ENCODE measurements at places on chromosomes 7 and 10. TPM values are rescaled to one million over a fixed set of nuclear protein-coding genes. Genes with fewer than 3 reads are reported as not detected.

DNA sequence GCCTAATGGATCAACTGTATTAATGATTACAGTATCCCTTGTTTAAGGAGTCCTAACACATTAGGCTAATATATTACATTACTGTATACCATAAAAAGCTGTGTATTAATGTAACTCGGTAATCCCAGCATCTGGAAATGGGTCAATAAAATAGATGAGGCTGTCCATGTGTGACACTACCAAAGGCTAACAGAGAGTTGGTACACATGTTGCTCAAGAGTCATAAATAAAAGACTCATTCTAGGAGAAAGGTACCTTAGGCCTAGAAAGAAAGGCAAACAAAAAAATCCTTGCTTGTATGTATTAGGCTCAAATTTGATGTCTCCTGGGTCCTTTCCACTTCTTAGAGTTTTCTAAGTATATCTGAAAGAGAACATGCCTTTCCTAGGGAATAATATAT is 14.6 kb downstream of the MCMBP start:
- no peak for DNase-seq

DNA sequence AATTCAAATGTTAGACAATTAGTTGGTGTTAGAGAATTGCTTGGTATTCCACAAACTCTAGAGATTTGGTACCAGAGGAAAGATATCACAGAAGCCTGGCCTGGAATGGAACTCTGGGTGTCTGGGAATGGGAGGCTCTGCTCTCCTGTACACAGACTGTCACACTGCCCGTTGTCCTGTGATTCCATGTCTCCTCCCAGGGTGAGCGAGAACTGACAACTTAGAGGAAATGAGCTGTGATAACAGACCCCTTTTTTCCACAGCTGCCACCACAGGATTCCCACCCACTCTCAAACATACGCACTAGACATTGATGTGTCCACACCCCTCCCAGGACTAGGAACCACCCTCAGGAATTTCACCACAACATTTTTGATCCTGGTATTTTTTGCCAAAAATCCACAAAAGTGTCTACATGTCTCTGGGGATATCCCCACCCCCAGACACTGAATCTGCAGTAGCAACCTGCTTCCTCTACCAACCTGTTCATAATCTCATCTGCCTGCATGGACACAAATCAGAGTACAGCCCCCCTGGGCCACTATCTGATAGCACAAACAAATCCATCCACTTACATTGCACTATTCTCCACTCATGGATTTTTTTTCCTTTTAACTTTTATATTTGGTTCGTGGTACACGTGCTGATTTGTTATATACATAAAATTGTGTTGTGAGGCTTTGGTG is 4.7 kb downstream of the ZNF273 start:
- no peak for DNase-seq

- DNase-seq: no peak
Measured at GRCh38 chr7:13989949-13990305, 461 bp upstream of the ETV1 start.

- no peak for DNase-seq
Measured at GRCh38 chr7:27689150-27689549, 26.5 kb upstream of the HIBADH start.

DNA sequence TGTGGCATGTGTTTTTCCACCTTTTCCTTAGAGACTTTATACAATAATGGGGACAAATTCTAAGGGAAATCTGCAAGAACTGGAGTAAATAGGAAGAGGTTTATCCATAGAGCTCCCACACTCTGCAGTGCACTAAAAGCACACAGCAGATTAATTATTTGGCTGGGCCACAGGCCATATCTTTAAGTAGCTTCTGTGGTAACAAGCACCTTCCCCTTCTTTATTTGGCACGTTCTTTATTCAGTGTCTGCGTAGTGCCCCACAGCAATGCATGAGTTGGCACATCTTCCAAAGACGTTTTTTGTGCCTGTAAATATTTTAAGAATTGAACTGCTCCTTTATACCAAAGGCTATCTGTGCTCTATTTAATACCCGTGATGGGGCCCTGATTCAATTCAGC is 104.9 kb upstream of the MBL2 start:
- DNase-seq: no peak

GRCh38 chr7:20558963-20559716 is 56.3 kb upstream of the ABCB5 start:
- no peak for DNase-seq

GRCh38 chr10:69791812-69792211 is 9.9 kb upstream of the COL13A1 start:
- DNase-seq: no peak

DNA sequence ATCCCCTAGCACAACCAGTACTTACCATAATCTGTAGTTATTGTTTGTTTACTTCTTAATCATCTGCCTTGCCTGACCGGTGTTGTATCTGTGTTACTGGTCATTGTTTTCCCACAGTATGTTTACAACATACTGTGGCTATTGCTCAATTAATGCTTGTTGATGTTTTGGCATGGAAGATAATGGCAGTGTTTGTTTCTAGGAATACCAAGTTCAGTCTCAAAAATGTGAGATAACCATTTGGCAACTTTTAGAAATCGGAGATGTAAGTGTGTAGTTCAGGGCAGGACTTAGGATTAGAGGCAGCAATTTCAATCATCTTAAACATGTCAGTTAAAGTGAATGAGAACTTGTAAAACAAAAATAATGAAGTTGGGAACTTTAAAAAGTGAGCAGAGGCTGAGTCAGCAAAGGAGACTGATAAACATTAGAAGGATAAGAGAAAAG is 8.2 kb downstream of the MINDY3 start:
- no peak for DNase-seq

GRCh38 chr10:4121502-4122380 is 336.7 kb upstream of the KLF6 start:
- no peak for DNase-seq

DNA sequence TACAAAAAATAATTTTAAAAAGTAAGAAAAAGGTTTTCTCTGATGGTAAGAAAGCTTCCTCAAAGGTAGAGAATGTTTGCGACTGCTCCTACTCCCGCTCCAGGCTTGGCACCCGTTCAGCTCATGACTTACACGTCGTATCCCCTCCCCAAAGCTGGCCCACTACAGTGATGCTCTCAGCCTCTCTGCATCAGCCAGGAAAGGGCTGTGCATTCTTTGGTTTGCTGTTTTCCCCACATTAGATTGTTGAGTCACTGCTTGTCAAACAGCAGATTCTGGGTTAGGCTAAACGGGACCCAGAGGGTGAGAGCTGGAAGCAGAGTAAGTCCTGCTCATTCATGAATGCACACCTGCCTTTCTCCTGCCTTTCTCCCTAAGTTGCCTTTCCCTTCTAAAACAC is 54.7 kb upstream of the NMT2 start:
- no peak for DNase-seq

DNA sequence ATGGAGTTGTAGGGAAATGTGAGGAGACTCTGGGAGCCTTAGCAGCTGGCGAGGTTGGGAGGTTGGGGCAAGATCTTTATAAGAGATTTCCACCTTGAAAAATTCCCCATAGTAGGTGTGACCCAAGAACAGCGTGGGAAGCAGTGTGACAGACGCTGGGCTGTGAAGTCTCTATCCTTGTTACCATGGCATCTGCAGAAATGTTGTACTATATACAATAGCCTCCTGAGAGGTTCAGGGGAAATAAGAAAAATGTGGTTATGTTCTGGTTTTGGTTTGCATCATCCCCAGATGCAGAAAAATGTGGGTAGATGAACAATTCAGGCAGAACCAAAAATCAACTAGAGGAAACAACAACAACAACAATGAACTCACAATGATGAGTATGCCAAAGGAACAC is 498.6 kb downstream of the SH2D4B start:
- no peak for DNase-seq

- no peak for DNase-seq
Measured at GRCh38 chr7:2063563-2064260, 169.0 kb downstream of the MAD1L1 start.

DNA sequence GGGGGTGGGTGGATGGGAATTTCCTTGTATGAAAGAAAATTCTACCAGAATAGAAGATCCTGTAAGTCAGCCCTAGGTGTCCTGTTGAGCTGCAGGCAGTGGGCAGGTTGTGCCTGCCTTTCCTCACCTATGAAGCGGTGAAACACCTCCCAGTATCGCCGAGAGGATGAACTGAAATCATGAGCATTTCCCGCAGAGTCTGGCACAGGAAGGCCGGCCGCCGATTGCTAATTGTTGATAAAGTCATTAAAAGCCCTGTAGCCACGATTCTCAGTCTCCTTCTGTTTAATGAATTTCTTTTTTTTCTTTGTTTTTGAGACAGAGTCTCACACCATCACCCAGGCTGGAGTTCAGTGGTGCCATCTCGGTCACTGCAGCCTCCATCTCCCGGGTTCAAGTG is 142.1 kb downstream of the CAMK1D start:
- no peak for DNase-seq

- no peak for DNase-seq
Measured at GRCh38 chr10:96074776-96075175, 31.4 kb downstream of the CCNJ start.

- no peak for DNase-seq
Measured at GRCh38 chr10:78508955-78509748, 475.5 kb downstream of the RPS24 start.

- no peak for DNase-seq
Measured at GRCh38 chr7:28956608-28957063, 1.5 kb downstream of the TRIL start.

- DNase-seq: no peak
Measured at GRCh38 chr7:132392713-132393112, 183.6 kb downstream of the PLXNA4 start.

DNA sequence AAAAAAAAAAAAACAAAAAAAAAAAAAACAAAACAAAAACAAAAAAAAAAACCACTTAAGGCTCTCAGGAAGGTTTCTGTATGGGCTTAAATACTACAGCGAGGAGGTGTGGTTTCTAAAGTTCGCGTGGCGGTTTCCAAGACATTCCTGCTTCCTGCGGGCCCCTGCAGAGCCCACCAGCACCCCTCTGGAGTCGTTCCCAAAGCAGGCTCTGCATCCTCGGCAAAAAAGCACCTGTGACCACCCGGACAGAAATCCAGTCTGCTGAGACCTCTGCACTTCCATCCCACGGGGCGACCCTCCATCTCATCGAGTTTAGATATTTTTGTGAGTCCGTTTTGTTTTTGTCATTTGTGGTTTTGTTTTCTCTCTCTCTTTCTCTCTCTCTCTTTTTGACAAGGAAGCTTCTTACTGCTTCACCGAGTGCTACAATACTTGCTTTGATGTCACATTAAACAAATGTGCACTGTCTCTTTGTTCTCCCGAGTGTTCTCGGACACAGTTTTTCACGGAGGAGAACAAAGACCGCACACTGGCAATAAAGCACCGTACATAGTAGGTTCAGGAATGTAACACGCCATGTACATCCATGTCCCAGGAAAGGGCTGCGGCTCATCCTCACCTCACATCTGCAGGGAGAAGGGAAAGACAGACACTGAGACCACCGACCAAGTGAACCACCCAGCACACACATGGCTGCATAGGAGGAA is 21.5 kb downstream of the PDGFA start:
- DNase-seq: no peak

DNA sequence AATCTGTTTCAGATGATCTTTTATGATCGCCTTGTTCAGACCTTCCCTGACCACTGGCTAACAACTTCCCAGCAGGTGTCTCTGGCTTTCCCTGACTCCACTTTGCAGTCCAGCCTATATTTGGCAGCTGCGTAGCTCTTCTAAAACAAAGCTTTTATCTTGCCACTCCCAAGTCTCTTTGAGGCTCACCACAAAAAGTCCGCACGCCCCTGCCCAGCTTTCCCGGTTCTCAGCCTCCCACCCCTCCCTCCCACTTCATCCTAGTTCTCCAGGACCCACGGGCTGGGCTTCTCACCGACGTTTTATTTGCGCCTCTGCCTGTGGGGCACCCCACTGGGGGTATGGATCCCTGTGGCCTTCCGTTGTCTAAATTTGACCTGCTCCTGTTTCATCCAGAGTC is 58.9 kb upstream of the USP6NL start:
- no peak for DNase-seq

DNA sequence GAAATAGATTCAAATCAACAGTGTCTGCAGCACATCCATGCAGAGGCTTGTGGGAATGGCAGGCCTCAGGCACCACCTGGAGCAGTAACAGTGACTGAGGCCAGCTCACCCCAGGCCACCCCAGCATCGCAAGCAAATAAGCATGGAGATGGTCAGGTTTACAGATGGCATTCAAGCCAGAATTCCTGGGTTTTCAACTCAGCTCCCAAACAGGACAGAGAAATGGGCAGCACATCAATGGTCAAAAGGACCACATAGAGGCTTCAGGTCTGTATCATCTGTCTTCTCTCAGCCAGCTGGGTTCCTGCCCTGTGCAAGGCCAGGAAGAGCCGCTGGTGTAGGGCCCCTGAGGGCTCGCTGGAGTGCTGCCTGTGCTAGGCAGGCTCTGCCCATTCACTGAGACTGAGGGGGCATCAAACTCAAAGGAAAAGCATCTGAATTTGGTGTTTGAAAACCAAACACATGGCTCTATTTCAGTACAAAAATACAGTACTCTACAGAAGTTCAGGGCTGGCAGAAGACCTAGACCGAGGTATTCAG is 112.5 kb downstream of the KMT2E start:
- no peak for DNase-seq

DNA sequence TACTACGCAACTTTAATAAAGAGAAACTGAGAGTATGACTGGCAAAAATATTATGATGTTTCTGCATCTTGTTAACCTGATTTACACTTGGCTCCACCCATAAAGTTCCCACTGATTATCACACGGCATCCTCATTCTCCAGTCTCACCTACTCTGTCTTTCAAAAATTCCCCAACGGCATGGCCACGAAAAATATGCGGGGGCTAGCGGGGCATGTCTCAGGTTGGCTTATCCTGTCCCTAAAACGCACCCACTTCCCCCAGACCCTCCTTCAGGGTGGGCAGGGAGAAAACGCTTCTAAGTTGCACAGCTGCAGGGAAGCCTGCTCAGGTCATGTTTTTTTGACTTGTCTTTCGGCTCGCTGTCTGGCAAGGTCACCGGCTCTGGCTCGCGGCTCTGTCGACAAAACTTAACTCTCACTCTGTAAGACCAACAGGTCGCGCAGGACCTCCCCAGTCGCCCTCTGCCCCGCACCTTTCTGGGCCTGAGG is 3.8 kb downstream of the CDK6 start:
- no peak for DNase-seq

- no peak for DNase-seq
Measured at GRCh38 chr7:151517601-151518104, 2.0 kb downstream of the RHEB start.

GRCh38 chr7:17042211-17042610 is 160.4 kb upstream of the AGR3 start:
- no peak for DNase-seq

The STK32C gene
- polyA plus RNA-seq: 41.6 TPM

The LLCFC1 gene
- not detected for polyA plus RNA-seq

The FBXL13 gene
- 2.2 TPM for polyA plus RNA-seq

The NEURL1 gene
- 34.8 TPM for polyA plus RNA-seq

The TAS2R4 gene
- polyA plus RNA-seq: 1.4 TPM

The CUBN gene
- 5.7 TPM for polyA plus RNA-seq

The BMPER gene
- polyA plus RNA-seq: 31.9 TPM

The STAG3 gene
- 33.9 TPM for polyA plus RNA-seq

The OPN1SW gene
- polyA plus RNA-seq: 2.0 TPM

The ZNF365 gene
- polyA plus RNA-seq: 20.5 TPM

The C7orf33 gene
- polyA plus RNA-seq: not detected

Data from spinal cord (tissue), 10 donors.